ENCODE measurements at places on chromosomes 2 and 18.

DNA sequence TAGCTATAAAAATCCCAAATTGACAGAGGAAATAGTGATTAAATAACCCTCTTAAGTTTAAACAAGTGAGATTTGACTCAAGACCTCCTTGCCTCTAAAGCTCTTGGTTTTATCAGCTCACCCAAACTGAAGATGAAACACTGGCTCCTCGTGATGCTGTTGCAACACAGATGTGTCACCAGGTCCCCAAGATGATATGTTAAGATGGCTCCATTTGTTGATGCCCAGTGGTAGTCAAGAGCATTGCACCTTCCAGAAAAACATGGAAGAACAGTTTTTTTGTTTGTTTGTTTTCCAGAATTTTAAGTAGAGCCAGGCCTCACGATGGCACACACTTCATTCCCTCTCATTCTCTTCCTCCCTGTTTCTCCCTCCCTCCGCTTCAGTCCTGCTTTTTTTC lies 399.8 kb downstream of the TXNL1 start:
- no peak for DNase-seq

- DNase-seq: no peak
Measured at GRCh38 chr18:75029481-75029880, 179.5 kb downstream of the PTGR3 start.

GRCh38 chr2:66431846-66432587 lies 2.9 kb upstream of the MEIS1 start:
- no peak for DNase-seq

DNA sequence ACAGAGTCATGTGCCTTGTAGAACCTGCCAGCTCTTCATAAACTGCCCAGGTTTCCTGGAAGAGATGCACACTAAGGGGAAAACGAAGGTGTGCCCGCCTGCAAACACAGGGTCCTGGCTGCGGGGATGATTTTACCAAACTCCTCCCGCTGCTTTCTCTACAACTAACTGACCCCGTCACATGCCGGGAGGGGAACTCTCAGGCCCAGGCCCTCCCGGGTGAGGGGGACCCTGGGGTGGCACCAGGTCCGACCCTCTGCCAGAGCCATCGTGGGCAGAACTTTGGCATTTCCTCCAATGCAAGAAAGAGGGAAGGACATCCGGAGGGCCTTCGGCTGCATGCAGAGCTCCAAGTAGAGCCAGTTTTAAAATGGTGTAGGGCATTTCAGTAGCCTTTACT lies 28.6 kb downstream of the CAPN13 start:
- no peak for DNase-seq

GRCh38 chr18:74172697-74173433 lies 24.5 kb downstream of the TIMM21 start:
- no peak for DNase-seq
